Type B pancreatic cell (in vitro differentiated cells): ENCODE measurements at places on chromosomes 6 and 20.
A peak's percentile ranks its signal among the peaks of the same experiment; 100 is the strongest.

GRCh38 chr6:20044883-20045282, 167.4 kb downstream of the MBOAT1 start:
- no peak for DNase-seq
- H3K4me3 ChIP-seq = no peak overlapping the region
- H3K36me3 ChIP-seq = peaks cover 8% of the 10 kb centered on the region
- no peaks in the 10 kb centered on the region for H3K4me1 ChIP-seq
- H3K27ac ChIP-seq = no peak overlapping the region

GRCh38 chr6:105805501-105806023, 280.6 kb upstream of the PRDM1 start:
- no peak overlapping the region for H3K4me3 ChIP-seq
- peaks cover 4% of the 10 kb centered on the region for H3K27me3 ChIP-seq
- H3K4me1 ChIP-seq = peaks cover 12% of the 10 kb centered on the region

- no peak overlapping the region for H3K27ac ChIP-seq
- peaks cover 6% of the 10 kb centered on the region for H3K36me3 ChIP-seq
- peak overlapping the region; percentile 31 for H3K4me3 ChIP-seq
- H3K27me3 ChIP-seq = no peaks in the 10 kb centered on the region
These were observed 2.9 kb upstream of the RAB22A start for GRCh38 chr20:58306421-58307261.

GRCh38 chr6:509676-510075, 118.1 kb downstream of the IRF4 start:
- DNase-seq = no peak
- no peak overlapping the region for H3K4me3 ChIP-seq
- H3K27ac ChIP-seq = no peak overlapping the region
- H3K36me3 ChIP-seq = peaks cover 12% of the 10 kb centered on the region
- no peaks in the 10 kb centered on the region for H3K4me1 ChIP-seq

DNA sequence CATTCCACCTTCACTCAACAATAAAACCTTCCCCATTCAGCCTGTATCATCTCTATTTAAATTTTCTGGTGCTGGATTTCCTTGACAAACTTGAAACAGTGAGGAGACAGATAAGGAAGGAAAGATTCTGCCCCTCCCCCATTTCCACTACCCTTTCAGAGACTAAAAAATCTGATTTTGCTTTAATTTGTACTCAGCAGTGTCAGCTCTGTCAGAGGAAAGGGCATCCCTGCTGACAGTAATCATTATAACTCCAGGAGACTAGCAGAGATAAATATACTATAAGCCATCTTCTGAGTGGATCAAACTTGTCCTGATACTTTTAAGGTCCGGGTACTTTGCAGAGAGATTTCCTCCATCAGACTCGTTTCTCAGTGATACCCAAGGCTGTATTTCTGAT, 155.6 kb downstream of the SAMD5 start:
- H3K27ac ChIP-seq = no peak overlapping the region
- H3K4me1 ChIP-seq = peaks cover 16% of the 10 kb centered on the region
- H3K27me3 ChIP-seq = no peaks in the 10 kb centered on the region
- no peaks in the 10 kb centered on the region for H3K36me3 ChIP-seq
- no peak for DNase-seq
- H3K4me3 ChIP-seq = no peak overlapping the region

- H3K4me1 ChIP-seq = no peaks in the 10 kb centered on the region
- peaks cover 7% of the 10 kb centered on the region for H3K36me3 ChIP-seq
- no peak overlapping the region for H3K27ac ChIP-seq
- H3K4me3 ChIP-seq = no peak overlapping the region
These were observed 157.9 kb upstream of the STXBP5 start for GRCh38 chr6:147046141-147046877.

DNA sequence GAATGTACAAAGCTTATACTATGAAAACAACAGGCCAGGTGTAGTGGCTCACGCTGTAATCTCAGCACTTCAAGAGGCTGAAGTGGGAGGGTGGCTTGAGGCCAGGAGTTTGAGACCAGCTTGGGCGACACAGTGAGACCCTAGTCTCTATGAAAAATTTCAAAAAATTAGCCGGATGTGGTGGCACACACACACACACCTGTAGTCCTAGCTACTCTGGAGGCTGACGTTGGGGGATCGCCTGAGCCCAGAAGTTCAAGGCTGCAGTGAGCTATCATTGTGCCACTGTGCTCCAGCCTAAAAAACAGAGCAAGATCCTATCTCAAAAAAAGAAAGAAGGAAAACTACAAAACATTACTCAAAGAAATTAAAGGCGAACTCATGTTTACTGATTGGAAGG, 7.3 kb upstream of the ASF1A start:
- peaks cover 15% of the 10 kb centered on the region for H3K4me1 ChIP-seq
- no peaks in the 10 kb centered on the region for H3K36me3 ChIP-seq
- no peak overlapping the region for H3K4me3 ChIP-seq
- H3K27ac ChIP-seq = no peak overlapping the region

GRCh38 chr6:100175814-100176310, 181.8 kb upstream of the MCHR2 start:
- H3K4me1 ChIP-seq = peaks cover 25% of the 10 kb centered on the region
- peaks cover 6% of the 10 kb centered on the region for H3K27me3 ChIP-seq
- H3K4me3 ChIP-seq = no peak overlapping the region
- DNase-seq = no peak
- no peak overlapping the region for H3K27ac ChIP-seq

GRCh38 chr20:51042657-51043247, 19.8 kb upstream of the KCNG1 start:
- no peak overlapping the region for H3K27ac ChIP-seq
- no peaks in the 10 kb centered on the region for H3K36me3 ChIP-seq
- no peak overlapping the region for H3K4me3 ChIP-seq

GRCh38 chr20:63518351-63518861, 2.2 kb upstream of the PPDPF start:
- H3K4me1 ChIP-seq = no peaks in the 10 kb centered on the region
- H3K27me3 ChIP-seq = peaks cover 24% of the 10 kb centered on the region
- peak overlapping the region; percentile 39 for H3K27ac ChIP-seq
- no peak for DNase-seq
- H3K36me3 ChIP-seq = peaks cover 4% of the 10 kb centered on the region

DNA sequence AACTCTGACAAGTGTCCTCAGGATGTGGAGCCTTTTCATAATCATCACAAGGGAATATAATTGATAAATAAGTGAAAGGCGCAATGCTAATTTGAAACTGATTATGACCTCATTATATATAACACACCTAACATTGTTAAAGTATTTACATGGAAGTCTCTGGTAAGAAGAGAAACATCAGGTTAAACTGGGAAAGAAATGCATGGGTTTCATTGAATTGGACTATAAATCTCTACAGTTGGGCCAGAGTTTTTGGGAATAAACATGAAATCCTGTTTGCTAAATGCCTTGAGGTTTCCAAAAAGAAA, 1.0 kb upstream of the SGK1 start:
- H3K27me3 ChIP-seq = peaks cover 62% of the 10 kb centered on the region
